ENCODE measurements at places on chromosomes 5 and 9.

DNA sequence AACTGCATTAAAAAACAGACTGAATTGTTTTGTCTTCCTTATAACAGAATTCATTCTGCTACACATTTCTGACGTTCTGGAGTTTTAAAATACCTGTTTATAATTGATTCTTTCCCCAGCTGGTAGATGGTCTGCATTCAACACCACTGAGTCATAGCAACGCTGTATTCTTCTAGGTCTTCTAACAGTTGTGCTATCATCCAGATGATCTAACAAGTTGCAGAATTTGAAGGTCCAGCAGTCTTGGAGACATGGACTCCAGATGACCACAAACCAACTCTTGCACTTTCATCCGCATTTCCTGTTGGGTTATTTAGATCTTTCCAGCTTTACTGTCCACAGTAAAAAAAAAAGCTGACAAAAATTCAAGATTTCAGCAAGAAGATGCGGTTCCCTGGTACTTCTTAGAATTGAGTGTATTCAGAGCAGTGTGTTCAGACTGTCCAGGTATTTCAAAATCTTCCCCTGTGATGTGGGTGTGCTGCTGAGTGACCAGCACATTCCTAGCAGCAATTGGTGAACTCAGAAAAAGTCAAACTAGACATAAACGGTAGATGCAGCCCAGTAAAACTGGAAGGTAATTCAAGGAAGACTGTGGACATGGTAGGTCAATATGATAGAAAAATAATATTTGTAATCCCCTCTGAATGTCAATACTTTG, 50.2 kb downstream of the CSNK1A1 start:
- DNase-seq, result no peak

DNA sequence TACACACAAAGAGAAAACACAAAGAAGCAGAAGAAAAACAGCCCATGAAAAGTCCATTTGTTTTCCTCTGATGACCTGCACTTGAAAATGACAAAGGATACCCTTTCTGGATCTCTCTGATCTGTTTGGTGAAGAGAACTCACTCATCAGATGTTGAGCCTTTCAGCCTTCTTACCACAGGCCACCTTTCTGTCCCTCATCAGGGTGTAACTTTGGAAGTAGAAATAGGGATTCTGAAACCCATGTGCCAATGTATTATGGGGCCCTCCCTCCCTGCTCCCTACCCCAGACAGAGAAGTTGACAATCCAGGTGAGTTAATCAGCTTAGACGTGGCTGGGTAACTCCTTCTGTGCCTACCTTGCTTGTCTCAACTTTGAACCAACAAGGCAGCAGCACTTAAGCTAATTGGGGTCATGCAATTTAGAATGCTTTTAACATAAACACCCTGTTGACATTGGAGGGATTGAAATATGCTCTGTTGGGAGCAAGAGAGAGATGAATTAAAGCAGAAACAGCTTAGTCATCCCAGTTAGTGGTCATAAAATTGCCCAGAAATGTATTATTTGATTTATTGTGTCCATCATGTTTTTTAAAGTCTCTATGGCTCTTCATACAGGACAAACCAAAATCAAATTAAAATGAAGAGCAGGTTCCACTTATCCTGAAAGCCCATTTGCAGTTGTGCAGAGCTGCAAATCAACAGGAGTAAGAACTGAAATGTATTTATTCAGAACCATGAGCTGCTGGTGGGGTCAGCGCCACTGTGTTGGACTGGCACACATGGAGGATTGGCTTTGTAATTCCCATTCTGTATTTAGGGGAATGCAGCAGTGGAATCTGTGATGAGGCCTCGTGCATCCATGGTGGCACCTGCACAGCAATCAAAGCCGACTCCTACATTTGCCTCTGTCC, 132.0 kb downstream of the LIFR start:
- DNase-seq, result no peak

DNA sequence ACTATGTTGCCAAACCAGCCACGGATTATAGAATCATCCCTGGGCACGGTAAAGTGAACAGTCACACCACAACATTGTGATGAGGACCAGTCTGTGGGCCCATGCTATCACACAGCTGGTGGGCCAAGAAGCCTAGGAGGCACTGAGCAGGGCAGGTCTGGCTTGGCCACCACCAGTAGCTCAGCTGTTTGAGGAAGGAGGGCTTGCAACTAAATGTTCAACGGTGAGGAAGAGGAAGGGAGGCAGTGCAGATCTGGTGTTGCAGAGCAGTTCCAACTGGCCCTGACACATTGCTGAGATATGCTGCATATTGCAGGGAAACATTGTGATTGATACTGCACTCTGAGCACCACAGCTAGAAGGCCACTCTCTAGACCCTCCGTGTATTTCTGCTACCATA, 77.9 kb upstream of the ATG10 start:
- no peak for DNase-seq

DNA sequence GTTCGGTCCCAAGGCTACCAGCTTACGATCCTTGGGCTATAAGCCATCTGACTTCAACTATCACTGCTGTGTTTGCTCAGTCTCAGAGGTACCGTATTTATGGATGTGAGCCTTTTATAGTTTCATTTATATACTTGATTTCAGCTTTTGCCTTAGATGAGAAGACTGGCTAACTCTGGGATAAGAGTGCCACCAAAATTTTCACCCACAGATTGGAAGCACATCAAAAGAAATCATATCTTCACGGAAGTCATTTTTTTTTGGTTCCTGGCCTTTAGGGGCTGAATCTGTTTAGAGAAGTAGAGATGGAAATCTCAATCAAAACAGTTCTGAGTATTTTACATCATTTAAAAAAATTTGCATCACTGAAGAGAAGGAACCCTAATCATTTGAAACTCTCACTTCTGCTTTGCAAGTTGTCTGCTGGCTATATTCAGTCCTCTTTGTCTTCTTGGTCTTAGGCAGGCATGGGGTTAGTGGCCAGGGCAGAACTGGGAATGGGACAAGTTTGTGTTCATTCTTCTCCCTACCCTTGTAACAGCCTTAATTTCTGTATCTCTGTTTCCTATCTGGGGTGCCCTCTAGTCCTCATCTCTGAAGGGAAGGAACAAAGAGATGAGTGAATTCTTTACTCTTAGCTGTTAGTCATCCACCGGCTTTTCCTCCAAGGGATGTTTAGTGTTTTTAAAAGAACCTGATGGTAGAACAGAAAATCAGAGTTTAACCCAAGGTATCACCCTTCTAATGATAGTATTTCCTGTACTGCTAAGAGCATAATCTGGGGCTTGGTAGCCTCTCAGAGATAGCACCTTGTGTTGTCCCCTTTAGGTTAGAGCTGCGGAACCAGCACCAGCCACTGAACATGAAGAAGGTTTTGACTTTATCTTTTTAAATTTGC, 14.1 kb upstream of the TNFAIP8 start:
- DNase-seq, result no peak

GRCh38 chr5:137128012-137128411, 371.1 kb downstream of the SPOCK1 start:
- no peak for DNase-seq

- no peak for DNase-seq
These were observed 85.4 kb downstream of the ANKRD55 start for GRCh38 chr5:56147659-56148230.

- DNase-seq, result no peak
These were observed 1.1 kb downstream of the PRRX2 start for GRCh38 chr9:129666575-129666974.

- no peak for DNase-seq
These were observed 107.8 kb downstream of the NR6A1 start for GRCh38 chr9:124663046-124663961.

- no peak for DNase-seq
These were observed 57.5 kb downstream of the PSAT1 start for GRCh38 chr9:78354324-78354973.

- DNase-seq, result no peak
These were observed 10.5 kb downstream of the ERGIC1 start for GRCh38 chr5:172844577-172844838.

All from nucleus accumbens (tissue), 56 donors.